ENCODE measurements at places on chromosomes 6 and 20.

DNA sequence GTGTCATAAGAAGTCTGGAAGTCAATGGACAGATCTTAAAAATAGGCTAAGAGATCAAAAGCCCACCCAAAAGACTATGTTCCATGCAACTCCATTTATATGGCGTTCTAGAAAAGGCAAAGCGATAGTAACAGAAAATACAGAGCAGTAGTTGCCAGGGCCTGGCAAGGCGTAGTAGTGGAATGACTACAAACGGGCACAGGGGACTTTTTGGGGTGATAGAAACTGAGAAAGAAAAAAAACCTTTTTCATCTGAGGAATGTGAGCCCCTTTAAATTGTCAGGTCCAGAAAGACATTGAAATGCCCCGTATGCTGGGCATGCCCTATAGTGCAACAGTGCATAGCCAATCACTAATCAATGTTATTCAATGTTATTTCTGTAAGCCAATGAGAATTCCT lies 47.2 kb upstream of the FAM50B start:
- DNase-seq: no peak

GRCh38 chr20:10674684-10675449 lies 1.1 kb upstream of the JAG1 start:
- peak; percentile 88 for DNase-seq

DNA sequence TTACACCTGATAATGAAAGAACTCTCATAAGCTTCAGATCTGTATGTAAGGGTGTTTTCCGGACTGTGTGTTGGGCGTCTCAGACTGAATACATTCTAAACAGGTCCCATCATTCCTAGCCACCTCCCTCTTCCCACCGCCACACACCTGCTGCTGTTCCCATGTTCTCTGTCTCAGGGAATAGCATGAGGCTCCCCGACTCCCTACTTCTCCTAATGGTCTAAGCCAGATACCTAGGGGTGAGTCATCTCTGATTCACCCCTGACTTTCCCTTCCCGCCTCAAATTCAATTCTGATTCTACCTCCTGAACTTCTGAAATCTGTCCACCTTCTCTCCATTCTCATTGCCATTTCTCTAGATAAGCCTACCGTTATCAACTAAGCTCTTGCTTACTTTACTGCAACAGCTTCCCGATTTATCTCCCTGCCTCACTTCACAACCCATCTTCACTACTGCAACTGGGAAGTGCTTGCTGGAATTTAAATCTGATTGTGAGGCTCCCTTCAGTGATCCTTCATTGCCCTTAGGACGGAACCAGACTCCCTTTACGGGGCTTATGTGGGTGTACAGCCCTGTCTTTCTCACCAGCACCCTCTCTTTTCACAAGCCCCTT lies 1.6 kb downstream of the TMEM14A start:
- peak; percentile 91 for DNase-seq

DNA sequence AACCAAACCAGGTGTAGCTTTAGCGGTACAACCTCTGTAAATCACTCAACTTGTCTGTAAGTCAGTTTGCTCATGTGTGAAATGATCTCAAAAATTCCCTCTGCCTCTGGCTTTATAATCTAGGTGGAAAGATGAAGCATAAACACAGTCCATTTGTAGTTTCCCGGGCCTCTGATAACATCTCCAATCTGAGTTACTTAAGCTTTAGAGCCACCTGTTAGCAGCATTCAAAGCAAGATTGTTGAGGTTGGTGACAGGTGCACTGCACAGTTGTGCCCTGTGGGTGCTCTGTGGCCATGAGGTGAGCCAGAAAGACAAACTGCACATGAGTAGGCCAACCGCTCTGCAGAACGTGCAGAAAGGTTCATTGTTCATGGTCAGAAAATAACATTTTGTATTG lies 53.7 kb downstream of the MOCS1 start:
- no peak for DNase-seq

GRCh38 chr20:53210931-53211330 lies 238.8 kb downstream of the TSHZ2 start:
- DNase-seq: no peak

GRCh38 chr6:139364302-139364981 lies 10.0 kb downstream of the CITED2 start:
- DNase-seq: peak; percentile 64

- DNase-seq: no peak
These were observed 79.5 kb upstream of the TPD52L1 start for GRCh38 chr6:125074120-125074519.

DNA sequence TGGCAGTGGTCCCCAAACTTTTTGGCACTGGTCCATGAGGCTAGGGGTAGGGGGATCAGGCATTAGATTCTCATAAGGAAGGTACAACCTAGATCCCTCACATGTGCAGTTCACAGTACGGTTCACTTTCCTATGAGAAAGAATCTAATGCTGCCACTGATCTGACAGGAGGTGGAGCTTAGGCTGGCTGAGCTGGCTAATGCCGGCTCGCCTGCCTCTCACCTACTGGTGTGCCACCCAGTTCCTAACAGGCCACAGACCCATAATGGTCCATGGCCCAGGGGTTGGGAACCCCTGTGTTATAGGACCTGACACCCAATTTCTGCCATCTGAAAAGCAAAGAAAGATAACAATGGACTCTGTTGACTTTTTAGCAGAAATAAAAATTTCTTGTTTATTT lies 199.6 kb downstream of the GMPR start:
- DNase-seq: no peak

DNA sequence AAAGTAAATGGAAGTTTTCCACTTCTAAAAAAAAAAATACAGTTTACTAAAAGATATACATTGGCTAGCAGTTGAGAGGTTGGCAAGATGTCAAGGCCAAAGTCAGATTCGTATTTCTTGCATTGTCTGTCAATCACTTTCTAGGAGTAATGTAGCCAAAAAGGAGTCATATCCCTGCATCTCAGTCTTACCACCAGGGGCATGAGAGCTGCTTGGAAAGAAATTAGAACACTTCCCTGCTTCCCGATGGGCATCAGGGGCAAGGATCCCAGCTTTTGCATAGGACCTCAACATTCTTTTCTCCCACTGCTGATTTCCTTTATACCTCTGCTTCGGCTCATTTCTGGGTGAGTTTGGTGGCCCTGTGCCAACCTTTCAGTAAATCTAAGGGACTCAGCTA lies 581.0 kb upstream of the MAP3K7 start:
- no peak for DNase-seq

DNA sequence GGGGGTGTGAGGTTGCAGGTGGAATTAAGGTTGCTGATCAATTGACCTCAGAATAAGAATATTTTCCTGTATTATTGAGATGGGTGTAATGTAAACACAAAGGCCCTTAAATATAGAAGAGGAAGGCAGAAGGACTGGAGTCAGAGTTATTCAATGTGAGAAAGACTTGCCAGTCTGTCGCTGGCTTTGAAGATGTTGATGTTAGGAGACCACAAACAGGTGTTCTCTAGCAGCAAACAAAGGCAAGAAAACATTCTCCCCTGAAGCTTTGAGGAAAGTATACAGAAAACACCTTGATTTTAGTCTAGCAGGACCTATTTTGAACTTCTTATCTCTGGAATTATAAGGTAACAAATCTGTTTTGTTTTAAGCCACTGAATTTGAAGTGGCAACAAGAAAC lies 138.9 kb upstream of the PTPRK start:
- no peak for DNase-seq

GRCh38 chr6:7261852-7262461 lies 51.0 kb downstream of the SSR1 start:
- DNase-seq: no peak

- DNase-seq: no peak
These were observed 72.7 kb upstream of the AKAP12 start for GRCh38 chr6:151167034-151167433.

DNA sequence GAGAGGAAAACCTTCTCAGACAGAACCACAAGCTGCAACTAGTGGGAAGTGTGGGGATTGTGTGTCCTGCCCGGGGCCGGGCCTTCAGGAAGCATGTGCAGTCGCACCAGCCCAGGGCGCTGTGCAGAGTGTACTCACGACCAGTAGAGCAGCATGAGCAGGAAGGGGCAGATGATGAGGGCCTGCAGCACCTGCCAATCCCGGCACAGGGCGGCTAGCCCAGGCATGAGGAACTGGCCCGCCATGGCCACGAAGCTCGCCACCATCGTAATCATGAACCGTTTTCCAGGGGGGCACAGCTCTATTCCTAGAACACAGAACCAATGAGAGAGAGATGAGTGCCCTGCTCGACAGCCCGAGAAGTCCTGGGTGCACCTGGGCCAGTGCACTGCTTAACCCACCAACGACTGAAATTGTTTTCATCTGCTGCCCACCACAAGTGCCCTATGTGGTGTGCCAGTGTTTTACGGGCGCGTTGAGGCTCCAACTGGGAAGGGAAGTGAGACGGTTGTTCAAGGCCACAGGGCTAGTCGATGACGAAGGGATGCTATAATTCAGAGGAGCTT lies 65.0 kb downstream of the PSMG4 start:
- DNase-seq: no peak

DNA sequence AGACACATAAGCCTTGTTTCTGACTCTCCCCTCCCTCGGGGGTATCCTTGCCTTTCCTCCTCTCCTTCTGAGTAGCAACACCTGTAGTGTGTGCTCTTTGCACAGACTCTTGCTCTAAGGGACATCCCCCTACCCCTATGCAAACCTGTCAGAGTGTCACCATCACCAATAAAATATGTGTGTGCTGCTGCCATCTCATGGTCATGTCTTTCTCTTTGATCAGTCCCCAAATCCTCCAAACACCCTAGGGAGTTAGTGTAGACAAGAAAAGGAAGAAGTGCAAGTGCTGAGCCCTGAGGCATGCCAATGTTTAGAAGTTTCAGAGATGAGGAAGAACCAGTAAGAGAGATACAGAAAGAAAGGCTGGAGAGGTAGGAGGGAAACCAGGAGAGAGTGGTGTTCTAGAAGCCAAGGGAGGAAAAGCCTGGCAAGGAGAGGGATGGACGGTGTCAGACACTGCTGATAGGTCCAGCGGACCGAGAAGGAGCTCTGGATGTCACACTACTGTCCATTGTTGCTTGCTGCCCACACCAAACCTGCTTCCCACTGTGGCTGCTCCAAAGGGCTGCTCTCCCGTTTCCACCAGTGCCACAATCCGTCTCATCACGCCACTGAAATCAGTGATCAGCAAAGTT lies 16.4 kb downstream of the TRMT6 start:
- DNase-seq: peak; percentile 62

DNA sequence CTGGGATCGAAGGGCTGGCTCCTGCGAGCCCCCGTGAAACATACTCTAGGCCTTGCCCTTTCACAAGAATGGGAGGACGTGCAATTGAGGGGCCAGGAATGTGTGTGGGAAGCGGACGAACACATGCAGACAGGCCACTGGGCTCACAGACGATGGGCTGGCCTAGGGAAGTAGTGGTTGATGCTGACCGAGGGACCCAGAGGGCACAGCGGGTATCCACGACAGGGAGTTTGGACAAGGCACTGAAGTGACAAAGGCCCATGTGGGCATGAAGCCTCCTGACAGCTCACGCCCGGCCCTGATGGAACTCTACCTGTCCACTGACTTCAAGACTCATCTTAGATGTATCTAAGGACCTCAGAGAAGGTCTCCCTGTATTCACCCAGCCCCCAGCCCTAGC lies 52.2 kb downstream of the MYH7B start:
- DNase-seq: no peak

GRCh38 chr6:138550346-138550767 lies 51.1 kb upstream of the NHSL1 start:
- no peak for DNase-seq

DNA sequence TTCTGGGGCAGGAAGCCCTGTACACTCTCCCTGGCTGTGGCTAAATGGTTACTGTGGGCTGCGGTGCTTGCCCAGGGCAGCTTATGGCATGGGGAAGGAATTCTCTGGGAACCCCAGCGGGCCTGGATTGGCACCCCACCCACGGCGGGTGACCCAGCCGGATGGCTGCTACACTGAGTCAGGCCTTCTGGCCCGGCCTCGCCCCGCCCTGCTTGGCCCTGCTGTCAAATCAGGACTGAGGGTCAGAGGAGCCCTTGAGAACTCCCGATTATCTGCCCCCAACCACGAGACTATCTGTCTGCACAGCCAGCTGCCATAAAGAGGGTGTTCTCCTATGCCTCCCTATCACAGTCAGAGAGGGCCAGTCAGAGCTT lies 7.3 kb upstream of the ITPR3 start:
- DNase-seq: peak; percentile 21

DNA sequence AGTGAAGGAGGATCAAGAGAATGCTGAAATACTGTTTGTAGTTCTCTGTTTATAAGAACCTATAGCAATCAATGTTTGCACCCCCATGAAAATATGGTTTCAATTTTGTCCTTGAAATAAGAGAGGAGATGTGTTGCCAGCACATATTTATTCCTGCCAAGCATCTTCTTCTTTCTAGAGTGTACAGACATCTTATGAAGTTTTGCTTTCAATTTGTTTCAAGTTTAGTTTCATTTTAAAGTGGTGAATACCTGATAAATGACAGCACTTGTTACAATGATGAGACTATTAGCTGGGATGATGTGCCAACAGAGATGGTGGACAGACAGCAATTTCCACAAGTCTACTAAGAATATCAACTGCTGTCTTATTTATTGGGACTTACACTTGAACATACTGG lies 39.2 kb upstream of the CENPW start:
- no peak for DNase-seq

DNA sequence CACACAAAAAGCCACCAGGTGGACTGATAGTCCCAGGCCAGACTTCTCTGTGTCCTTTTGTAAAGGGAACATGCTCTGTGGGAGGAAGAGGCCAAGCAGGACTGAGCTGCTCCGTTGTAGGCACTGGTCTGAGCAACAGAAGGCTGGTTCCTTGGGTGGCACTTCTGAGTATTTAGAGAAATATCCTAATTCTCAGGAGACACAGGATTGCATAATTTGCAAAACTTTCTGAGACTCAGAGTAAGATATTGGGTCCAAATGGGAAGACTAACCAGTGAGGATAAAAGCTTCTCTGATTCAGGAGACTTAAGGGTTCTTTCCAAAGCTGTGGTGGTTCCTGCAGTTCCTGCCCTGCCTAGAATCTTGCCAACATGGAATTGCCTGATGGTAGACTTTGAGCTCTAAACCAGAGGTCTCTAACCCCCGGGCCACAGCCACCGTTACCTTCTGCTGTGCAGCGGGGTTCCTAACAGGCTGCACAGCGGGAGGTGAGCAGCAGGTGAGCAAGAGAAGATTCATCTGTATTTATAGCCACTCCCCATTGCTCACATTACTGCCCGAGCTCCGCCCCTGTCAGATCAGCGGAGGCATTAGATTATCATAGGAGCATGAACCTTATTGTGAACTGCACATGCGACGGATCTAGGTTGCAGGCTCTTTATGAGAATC lies 107.0 kb downstream of the OLIG3 start:
- peak; percentile 9 for DNase-seq

- DNase-seq: peak; percentile 40
These were observed 139.7 kb upstream of the PTPRK start for GRCh38 chr6:128659878-128660622.

DNA sequence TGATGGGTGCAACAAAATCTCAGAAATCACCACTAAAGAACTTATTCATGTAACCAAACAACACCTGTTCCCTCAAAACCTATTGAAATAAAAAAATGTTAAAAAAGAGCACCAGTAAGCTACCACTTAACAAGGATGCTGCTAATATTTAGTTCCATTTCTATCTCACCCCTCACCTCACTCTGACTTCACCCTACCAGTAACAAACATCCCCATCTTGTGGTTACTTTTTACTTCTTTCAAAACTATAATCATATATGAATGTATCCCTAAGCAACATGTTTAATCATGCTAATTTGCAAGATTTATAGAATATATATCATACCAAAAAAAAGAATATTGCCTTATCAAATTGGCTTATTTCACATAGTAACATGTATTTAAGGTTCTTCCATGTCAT lies 27.4 kb upstream of the SLC24A3 start:
- peak; percentile 47 for DNase-seq

GRCh38 chr6:18265787-18266522 lies 1.6 kb upstream of the DEK start:
- no peak for DNase-seq

Data from PC-3 (cell line).